ENCODE measurements at places on chromosomes 6 and 20.
A peak's percentile ranks its signal among the peaks of the same experiment; 100 is the strongest.

- DNase-seq = no peak
Observed at GRCh38 chr6:122790423-122791309, 1.6 kb downstream of the SMPDL3A start.

DNA sequence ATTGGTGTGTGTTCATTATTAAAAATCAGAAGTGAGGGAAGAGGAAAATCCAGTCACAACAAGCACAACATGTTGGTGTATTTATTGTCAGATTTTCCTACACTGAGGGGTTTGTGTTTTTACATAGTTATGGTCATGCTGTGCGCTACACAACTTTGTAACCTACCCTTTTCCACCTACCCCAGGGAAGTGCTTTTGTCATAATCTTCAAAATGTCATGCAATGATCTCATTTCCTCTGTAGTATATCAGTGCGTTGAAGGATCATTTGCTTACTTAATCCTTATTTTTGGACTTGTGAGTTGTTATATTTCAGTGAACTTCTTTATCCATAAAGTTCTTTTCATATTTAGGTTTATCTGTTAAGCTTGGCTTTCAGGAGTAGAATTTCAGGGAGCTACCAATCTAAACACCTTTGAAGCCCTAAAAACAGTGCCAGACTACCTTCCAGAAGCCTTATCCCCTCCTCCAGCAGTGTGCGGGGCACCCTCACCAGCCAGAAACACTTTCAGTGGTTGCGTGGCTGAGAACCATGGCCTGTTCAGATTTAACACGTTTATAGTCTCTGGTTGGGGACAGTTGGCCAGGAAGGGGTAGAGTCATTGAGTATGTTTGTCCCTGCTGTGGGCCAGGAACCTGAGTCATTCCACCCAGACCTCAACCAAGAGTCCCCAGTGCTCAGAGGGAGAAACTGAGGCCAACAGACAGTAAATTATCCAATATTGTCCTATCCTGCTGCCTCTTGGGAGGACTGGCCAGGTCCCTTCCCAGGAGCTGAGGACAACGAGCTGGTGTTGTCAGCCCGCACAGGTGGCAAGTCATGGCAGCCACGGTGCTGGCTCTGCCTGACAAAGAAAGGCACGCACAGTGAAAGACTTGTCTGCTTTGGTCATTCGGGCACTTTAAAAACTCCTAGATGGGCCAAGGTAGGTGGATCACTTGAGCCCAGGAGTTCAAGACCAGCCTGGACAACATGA lies 40.3 kb downstream of the STK35 start:
- DNase-seq = no peak

DNA sequence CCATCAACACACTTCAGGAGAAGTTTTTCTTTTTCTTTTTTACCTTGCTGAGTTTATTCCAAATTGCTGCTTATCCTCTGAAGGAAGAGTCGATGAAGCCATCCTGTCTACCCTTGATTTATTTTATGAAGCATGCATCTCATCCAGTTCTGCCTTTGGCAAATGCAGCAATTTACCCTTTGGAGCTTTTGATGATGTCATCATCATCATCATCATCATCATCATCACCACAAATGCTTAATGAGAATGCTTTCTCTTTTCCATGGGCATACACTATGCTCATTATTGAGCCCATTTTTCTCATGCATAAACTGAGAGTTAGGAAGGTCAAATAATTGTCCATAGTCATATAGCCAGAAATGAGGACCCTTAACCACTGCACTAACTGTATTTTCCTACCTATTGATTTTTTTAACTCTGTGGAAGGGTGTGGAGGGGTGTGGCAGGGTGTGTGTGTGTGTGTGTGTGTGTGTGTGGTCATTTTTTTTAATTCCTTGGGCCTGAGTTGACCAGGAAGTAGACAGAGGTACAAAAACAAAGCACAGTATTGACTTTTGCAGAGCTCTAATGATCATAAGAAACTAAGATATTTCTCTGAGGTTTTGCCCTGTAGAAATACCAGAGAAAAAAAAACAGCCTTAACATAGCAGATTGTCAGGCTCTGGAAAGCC lies 82.8 kb downstream of the COL9A1 start:
- DNase-seq = no peak

GRCh38 chr6:154488802-154489437 lies 21.6 kb downstream of the CNKSR3 start:
- DNase-seq = no peak

- no peak for DNase-seq
Observed at GRCh38 chr6:138655828-138656227, 117.7 kb upstream of the CCDC28A start.

DNA sequence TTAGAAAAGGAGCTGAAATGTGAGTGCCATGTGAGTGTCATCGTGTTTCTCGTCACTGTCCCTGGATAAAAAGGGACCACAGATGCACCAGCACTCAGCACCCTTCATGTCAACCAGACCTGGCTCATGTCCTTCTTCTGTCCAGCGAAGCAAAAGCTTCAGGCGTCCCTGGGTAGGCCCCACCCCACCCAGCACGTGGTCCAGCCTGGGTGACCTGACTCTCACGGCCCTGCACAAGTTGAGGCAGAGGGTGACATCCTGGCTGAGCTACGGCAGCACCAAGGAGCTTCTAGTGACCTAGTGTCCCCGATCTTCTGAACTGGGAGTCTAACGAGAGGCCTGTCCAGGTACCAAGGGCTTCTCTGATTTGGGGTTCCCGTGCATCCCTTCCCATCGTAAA lies 37.8 kb downstream of the PSMG4 start:
- DNase-seq = no peak

GRCh38 chr6:155670655-155671054 lies 215.0 kb upstream of the NOX3 start:
- no peak for DNase-seq

DNA sequence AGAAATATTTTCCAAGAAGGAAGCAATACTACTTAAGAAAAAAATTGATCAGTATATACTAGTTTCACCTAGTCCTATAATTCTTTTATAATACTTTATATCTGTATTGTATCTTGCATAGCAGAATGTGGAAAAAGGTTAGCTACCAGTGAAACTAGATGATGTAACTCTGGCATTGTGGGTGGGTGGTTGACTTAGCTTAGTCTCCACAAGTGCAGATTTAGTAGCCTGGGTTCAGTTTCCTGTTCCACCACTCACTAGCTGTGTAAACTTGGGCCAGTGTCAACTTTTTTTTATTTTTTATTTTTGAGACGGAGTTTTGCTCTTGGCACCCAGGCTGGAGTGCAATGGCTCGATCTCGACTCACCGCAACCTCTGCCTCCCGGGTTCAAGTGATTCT lies 2.0 kb downstream of the MUC21 start:
- peak; percentile 22 for DNase-seq

DNA sequence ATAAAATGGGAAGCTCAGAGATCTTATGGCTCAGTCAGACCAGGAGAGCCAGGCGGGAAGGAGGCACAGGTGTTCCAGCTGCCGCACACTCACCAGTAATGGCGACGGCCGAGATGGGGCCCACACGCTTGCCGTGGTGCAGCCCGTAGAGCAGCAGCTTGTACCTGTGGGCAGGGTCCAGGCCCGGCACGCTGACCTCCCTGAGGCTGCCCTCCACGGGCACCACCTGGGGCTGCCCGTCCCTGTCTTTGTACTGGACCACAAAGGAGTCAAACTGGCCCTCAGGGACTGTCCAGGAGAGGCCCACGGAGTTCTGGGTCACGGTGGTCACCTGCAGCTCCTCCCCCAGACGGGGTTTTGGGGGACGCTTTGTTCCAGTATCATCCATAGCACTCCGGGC lies 31.2 kb downstream of the CYP21A2 start:
- no peak for DNase-seq

DNA sequence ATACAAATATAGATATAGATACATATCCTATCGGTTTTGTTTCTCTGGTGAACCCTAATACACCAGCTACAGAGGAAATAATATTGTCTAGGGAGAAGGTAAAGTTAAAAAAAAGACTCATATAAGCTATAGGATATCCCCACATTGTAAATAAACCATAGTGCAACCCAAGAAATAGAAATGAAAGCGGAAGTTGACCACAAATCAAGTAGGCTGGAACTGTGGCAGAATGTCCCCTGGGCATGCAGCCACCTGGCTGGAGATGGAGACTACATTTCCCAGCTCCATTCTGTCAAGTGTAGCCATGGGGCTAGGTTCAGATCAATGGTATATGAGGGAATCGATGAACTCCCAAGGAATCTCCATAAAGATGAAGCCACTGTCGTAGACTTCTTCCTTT lies 70.1 kb upstream of the RPS6KA2 start:
- DNase-seq = no peak

GRCh38 chr6:109325400-109325801 lies 56.9 kb downstream of the CD164 start:
- no peak for DNase-seq

- DNase-seq = no peak
Observed at GRCh38 chr6:112571488-112572270, 224.5 kb downstream of the RFPL4B start.

GRCh38 chr6:166692723-166693302 lies 65.8 kb upstream of the RPS6KA2 start:
- DNase-seq = no peak

DNA sequence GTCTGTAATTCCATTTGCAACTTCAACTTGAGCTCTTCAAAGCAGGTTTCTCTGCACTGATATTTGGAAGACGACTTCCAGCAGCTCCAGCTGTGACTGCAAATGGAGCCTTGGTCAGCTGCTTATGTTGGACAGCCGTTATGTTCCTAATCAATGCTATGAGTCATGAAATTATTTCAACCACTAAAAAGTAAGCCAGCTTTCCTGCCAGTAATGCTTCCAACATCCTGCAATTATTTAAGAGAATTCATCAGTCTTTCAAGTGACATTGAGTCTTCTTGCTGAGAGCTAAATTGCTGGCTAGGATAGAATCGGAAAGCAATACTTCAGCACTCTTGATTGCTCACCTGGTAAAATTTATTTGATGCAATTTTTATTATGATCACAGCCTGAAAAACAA lies 375.7 kb downstream of the MMUT start:
- DNase-seq = no peak

- no peak for DNase-seq
Observed at GRCh38 chr20:54163402-54163801, 10.4 kb downstream of the CYP24A1 start.

GRCh38 chr20:20353576-20353975 lies 14.3 kb upstream of the INSM1 start:
- DNase-seq = no peak

DNA sequence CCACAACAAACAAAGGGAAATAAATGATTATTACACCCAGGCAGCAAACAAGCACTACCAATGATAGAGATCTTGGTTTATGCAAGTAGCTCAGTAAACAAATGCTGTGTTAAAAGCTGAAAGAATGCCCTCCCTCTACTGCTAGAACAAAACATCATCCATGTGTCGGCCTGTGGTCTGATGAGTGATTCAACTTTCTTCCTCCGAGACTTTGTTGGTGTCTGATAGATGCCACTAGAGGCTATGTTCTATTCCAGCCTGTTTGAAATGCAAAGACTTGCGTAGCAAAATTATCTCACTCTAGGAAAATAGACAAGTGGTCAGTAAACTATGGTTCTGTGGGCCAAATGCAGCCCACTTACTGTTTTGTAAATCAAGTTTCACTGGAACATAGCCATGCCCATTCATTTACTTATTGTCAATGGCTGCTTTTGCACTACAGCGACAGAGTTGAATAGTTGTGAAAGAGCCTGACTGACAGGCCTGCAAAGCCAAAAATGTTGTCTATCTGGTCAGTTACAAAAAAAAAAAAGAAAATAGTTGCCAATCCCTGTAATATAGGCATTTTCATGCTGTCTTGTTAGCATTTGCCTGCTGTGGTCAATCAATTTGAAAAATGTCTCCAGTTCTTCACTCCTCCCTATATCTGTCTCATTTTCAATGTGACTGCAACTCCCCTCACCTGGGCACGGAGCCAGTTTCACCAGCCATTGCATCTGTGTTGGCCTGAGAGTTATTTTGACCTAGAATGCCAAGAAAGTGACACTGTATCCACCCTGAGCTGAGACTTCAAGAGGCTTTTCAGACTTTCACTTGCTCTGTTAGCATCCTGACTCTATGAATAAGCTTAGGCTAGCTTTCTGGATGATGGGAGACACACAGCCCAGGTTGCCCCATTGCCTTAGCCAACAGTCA lies 544.6 kb upstream of the BTBD3 start:
- no peak for DNase-seq

- DNase-seq = no peak
Observed at GRCh38 chr6:11947063-11947462, 65.0 kb upstream of the HIVEP1 start.

GRCh38 chr6:33661106-33661838 lies 40.1 kb downstream of the ITPR3 start:
- DNase-seq = no peak

- no peak for DNase-seq
Observed at GRCh38 chr6:30841644-30842504, 42.4 kb upstream of the DDR1 start.

DNA sequence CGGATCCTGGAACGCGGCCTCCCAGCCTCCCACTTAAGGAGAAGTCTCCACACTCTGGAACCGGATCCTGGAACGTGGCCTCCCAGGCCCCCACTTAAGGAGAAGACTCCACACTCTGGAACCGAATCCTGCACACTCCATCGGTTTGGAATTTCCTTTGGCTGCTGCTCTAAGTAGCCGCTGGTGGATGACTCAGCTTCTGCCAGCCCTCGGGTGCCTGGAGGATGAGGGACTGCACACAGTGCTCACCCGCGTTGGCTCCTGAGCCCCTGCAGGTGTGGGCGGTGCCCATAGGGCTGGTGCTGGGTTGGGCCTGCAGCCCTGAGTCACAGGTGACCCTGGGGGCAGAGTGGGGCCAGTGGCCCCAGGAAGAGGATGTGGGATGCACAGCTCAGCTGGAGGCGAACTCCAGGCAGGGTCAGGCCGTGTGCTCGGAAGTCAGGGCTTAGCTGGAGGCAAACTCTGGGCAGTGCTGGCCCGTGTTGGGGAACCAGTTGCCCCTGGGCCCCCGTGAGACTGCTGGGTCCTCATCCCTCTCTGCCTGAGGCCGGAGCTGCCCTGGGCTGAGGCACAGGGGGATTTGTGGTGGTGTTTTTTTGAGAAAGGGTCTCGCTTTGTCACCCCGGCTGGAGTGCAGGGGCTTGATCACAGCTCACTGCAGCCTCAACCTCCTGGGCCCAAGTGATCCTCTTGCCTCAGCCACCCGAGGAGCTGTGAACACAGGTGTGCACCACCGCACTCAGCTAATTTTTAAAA lies 13.9 kb upstream of the TNFRSF6B start:
- DNase-seq = no peak

DNA sequence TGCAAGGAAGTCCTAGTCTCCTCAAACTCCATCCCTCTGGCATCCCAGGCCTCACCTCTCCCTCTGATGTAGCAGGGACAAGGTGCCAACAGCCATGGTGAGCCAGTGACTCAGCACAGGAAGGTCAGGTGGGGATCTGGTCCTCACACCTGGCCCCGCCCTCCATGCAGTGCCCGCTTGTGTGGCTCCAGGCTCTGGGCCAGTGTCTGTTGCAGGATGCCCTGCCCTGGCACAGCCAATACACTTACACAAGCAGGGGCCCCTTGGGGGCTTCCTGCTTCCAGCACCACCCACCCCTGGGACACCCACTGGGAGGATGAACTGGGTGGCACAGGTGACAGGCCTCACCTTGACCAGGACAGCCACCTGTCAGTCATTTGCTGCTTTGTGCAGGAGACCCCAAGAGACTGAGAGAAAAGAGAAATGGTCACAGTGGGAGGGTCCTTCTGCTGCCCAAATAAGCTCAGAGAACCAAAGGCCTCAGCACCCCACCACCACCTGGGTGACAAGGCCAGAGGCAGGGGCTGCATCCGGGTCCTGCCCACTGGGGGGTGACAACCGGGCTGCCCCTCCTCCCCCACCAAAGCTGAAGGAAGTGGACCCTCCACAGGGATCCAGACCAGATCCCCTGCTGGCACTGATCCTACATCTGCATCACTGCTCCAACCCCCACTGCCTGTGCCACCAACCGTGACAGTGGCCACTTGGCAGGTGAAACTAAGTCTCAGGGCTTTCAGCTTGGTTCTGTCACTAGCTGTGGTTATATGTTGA lies 658.8 kb upstream of the DEFB115 start:
- DNase-seq = no peak
